Endodermal cell (in vitro differentiated cells): ENCODE measurements at places on chromosomes 7 and 10.
A peak's percentile ranks its signal among the peaks of the same experiment; 100 is the strongest.

GRCh38 chr10:89852872-89853271 is 151.5 kb downstream of the KIF20B start:
- DNase-seq = no peak

- DNase-seq = peak; percentile 85
Observed at GRCh38 chr10:86970982-86971231, 2.6 kb downstream of the ADIRF start.

GRCh38 chr10:133328358-133329343 is 8.0 kb downstream of the CALY start:
- DNase-seq = no peak

- peak; percentile 90 for DNase-seq
Observed at GRCh38 chr7:16753932-16754855, 639 bp downstream of the TSPAN13 start.

GRCh38 chr10:88322324-88323063 is 260.6 kb downstream of the RNLS start:
- DNase-seq = no peak

DNA sequence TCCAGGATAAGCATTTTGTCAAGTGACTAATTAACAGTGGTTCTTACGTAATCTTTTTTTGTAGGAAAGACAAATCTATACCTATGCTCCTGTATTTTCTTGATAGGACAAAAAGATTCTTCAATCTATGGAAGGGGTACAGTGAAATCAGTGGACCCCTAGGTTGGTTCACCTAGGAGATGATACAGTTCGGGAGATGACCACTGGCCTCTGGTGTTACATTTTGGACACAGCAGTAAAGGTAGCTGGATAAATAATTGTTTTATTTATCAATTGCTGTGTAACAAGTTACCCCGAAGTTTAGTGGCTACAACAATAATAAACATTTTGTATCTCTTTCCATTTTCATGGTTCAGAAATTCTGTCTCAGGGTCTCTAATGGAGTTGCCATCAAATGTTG is 288.2 kb upstream of the MAGI2 start:
- no peak for DNase-seq

DNA sequence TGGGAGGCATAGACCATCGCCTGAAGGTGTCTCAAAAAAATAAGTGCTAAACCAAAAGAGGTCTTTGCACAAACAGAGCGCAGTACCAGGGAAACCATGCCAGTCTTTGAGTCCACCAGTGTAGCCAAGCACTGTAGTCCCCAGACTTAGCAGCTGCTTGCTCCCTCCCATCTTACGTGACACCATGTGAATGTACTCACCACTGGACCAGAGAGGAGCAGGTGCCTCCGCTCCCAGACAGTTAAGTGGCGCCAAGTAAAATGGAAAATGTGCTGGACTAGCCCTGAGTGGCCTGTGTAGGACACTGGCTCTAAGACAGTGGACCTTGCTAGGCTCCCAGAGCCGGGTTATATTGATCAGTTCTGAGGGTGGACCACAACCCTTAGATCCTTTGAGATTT is 47.7 kb upstream of the PLEKHA1 start:
- no peak for DNase-seq

DNA sequence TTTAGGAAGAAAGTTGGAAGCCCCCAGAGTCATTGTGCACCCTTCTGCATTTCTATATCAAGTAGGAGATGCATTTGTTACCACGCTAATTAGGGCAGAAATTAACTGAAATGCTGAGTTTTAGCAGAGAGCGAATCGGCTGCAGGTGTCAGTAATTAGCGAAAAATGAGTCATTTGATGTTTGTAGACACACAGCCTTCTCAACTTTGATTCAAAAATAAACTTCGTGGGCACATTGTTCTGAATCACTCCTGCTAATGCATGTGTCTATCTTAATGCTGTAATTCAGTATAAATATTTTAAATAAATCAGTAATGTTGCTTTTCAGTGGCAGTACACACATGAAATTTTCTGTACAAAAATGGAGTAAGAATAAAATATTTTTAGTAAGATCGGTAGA is 109.5 kb upstream of the CARD11 start:
- DNase-seq = no peak

DNA sequence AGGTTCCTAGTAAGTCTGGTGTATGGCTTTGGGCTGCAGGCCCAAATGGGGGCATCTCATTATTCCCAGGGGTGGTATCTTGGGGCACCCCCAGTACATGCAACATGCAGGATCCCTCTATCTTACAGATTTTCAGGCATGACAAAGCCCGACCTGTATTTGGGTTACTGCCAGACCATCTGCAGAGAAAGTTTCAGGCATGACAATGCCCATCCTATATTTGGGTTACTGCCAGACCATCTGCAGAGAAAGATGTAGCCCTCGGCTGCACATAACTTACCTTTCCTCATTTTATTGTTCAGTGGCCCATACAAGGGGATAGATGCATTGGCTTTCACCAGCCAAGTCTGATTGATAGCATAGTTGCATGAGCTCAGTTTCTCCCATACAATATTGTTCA is 112.2 kb upstream of the RAB18 start:
- DNase-seq = no peak

- DNase-seq = peak; percentile 69
Observed at GRCh38 chr7:80133361-80134114, 1.1 kb upstream of the GNAI1 start.

- peak; percentile 82 for DNase-seq
Observed at GRCh38 chr10:45249978-45250693, 65.3 kb downstream of the OR13A1 start.

DNA sequence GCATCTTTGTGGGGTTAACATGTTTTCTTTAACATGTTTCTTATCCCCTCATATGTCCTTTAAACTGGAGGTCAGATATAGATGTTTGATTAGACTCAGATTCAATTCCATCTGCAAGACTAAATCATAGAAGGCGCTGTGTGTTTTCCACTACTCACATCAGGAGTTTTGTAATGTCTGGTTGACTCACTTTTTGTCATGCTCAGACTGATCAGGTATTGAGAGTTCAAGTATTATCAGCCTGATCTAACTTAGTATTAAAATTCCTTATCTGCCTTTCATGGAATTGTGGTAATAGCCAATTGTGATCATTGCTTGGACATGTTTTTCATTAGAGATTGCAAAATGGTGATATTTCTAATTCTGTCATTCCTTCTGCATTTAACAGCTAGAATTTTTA is 30.2 kb downstream of the ENTPD7 start:
- no peak for DNase-seq

GRCh38 chr7:95863-96260 is 96.5 kb upstream of the FAM20C start:
- DNase-seq = peak; percentile 52

DNA sequence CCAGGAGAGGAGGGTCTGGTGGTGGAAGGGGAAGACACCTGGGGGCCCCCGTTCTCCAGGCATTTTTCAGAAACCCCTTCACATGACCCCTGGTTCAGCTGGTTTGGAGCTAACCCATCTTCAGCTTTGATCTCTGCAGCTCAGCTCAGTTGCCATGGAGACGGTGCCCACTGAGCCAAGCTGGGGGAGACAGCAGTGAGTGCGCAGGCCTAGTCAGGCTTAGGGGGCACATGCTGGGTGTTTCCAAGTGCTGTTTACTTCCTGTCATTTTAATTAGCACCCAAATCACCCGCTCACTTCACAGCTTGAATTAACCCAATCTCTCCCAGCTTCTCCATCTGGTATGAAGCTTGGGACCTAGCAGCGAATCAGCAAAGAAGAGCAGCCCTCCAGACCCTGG is 9.0 kb downstream of the SPOCK2 start:
- no peak for DNase-seq

- DNase-seq = peak; percentile 36
Observed at GRCh38 chr10:129790715-129791446, 173.2 kb downstream of the EBF3 start.

DNA sequence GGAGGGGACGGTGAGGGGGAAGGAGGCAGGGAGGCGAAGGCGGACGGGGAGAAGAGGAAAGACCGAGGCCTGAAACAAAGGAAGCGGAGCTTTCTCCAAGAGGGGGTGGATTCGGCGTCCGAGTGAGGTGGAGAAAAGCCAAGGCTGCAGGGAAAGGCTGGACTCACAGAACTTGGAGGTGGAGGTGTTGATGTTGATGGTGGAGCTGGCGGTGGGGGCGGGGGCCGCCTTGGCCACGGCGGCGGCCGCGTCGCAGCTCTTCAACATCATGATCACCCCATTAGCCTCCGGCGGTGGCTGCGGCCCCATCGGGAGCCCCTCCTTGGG is 578 bp downstream of the CACUL1 start:
- peak; percentile 88 for DNase-seq

- peak; percentile 76 for DNase-seq
Observed at GRCh38 chr7:152924826-152925411, 165.4 kb downstream of the ACTR3B start.

GRCh38 chr10:77090381-77091356 is 546.9 kb downstream of the KCNMA1 start:
- no peak for DNase-seq

DNA sequence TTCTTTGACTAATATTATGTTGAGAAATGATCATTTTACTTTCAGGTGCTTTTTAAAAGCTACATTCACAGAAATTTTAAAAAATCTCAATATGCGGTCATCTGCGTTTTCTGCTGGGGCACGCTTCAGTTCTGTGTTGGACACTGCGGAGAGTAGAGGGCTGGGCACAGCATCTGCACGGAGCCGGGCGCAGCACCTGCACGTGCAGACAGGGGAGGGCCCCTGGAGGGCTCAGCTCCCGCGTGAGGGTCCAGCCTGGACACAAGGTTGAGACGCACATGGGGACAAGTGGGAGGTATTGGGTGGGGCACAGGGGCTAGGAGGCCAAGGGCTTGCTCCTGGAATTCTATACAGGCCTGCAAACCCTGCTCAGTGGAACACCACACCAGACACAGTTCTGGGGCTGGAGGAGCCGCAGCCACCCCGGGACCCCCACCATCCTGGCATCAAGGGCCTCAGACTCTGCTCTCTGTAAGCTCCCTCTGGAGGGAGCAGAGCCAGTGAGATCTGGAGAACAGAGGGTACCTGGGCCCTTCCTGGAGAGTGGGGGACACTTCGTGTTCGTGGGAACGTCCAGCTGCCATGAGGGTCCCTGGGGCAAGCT is 20.4 kb upstream of the FAM20C start:
- DNase-seq = no peak

GRCh38 chr10:18608596-18608995 is 42.8 kb downstream of the NSUN6 start:
- DNase-seq = no peak

- peak; percentile 68 for DNase-seq
Observed at GRCh38 chr7:120780938-120781337, 77.0 kb downstream of the TSPAN12 start.

GRCh38 chr7:44755698-44756627 is 7.3 kb downstream of the ZMIZ2 start:
- DNase-seq = no peak

- no peak for DNase-seq
Observed at GRCh38 chr10:6769704-6770417, 189.8 kb upstream of the PRKCQ start.

- DNase-seq = no peak
Observed at GRCh38 chr7:26190417-26190869, 10.1 kb downstream of the HNRNPA2B1 start.

DNA sequence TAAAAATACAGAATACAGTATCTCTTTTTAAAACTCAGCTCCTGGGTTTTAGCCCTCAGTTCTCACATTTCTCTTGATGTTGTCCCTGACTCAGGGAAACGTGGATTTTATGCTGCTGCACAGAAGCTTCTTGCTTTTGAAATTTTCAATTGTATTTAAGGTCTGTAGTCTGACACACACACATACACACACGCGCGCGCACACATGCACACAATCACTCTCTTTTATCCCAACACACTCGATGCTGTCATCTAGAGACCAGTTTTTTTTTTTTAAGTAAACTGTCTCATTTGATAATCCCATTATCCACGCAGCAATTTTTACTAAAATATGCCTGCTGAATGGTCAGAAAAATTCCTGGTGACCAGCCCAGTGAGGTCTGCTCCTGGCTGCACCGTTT is 108.6 kb downstream of the KMT2E start:
- no peak for DNase-seq

GRCh38 chr7:123054357-123055133 is 59.0 kb upstream of the TAS2R16 start:
- DNase-seq = peak; percentile 79

GRCh38 chr10:101052285-101052684 is 9.5 kb upstream of the KAZALD1 start:
- no peak for DNase-seq

GRCh38 chr7:35379481-35379880 is 125.6 kb upstream of the TBX20 start:
- DNase-seq = no peak

DNA sequence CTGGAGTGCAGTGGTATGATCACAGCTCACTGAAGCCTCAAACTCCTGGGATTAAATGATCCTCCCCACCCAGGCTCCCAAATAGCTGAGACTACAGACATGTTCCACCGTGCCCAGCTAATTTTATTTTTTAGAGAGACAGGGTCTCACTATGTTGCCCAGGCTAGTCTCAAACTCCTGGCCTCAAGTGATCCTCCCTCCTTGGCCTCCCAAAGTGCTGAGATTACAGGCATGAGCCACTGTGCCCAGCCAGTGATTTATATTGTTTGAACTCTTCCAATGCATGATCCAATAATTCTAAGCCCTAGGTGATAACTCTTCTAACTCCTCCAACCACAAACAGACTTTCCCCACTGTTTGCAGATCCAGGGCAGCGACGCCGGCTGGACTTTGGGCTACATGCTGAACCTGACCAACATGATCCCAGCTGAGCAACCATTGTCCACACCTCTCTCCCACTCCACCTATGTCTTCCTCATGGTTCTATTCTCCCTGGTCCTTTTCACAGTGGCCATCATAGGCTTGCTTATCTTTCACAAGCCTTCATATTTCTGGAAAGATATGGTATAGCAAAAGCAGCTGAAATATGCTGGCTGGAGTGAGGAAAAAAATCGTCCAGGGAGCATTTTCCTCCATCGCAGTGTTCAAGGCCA is 41.8 kb upstream of the CC2D2B start:
- DNase-seq = no peak

GRCh38 chr10:22647244-22647643 is 67.1 kb downstream of the PIP4K2A start:
- no peak for DNase-seq

DNA sequence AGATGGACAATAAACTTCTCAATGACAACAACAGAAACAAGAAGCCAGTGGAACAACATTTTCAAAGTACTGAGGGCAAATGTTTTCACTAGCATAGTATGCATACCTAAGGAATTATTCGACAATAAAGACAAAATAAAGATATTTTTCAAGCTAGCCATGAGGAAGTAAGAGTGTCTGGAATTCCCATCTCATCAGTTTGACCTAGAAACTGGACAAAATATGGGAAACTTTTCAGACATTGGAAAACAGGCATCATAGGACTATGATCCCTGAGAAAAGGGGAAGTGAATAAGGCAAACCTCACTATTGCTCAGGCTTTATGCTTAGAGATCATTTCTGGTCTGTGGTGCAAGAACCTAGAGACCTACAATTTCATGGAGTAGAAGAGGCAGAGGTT is 86.3 kb downstream of the OAT start:
- DNase-seq = no peak

GRCh38 chr10:127149501-127150081 is 46.8 kb downstream of the INSYN2A start:
- DNase-seq = no peak
